Astrocyte of the spinal cord (primary cell): ENCODE measurements at places on chromosomes 2 and 18.

DNA sequence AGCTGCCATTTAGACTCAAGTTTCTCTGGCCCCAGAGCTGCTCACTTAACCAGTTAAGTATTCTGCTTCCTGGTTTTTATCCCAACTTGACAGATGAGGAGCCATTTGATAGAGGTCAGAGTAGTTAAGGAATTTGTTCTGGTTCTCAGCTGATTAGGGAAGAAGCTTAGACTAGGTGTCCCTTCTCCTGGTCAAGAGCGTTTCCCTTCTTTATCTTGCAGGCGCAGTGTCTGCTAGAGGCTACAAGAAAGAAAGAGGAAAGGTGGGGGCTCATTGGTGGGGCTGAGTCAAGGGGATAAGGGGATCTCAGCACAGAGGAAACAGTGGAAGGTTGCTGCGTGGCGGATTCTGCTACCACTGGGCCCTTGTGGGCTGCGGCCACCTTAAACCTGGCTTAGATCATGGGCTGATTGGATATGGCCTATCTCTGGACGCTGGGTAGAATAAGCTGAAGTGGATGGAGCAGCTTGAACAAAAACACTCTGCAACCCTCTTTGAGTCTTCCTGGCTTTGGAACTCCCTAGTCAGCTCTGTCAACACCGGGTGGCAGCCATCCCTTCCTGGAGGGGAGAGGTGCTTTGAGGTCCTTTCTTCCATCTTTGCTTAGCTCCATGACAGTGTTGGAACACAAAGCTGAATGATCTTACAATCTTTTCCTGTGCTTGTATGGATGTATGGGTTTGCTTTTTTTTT is 70.8 kb downstream of the QPCT start:
- peak; percentile 54 for DNase-seq

- no peak for DNase-seq
These were observed 12.3 kb downstream of the DDX1 start for GRCh38 chr2:15603948-15604347.

- no peak for DNase-seq
These were observed 98.1 kb downstream of the RTP5 start for GRCh38 chr2:241967467-241968144.

DNA sequence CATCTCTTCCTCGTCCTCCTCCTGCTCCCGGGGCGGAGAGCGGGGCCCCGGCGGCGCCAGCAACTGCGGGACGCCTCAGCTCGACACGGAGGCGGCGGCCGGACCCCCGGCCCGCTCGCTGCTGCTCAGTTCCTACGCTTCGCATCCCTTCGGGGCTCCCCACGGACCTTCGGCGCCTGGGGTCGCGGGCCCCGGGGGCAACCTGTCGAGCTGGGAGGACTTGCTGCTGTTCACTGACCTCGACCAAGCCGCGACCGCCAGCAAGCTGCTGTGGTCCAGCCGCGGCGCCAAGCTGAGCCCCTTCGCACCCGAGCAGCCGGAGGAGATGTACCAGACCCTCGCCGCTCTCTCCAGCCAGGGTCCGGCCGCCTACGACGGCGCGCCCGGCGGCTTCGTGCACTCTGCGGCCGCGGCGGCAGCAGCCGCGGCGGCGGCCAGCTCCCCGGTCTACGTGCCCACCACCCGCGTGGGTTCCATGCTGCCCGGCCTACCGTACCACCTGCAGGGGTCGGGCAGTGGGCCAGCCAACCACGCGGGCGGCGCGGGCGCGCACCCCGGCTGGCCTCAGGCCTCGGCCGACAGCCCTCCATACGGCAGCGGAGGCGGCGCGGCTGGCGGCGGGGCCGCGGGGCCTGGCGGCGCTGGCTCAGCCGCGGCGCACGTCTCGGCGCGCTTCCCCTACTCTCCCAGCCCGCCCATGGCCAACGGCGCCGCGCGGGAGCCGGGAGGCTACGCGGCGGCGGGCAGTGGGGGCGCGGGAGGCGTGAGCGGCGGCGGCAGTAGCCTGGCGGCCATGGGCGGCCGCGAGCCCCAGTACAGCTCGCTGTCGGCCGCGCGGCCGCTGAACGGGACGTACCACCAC is 2.1 kb downstream of the GATA6 start:
- DNase-seq: no peak
